Left forelimb (tissue), 1 donor: ENCODE measurements at places on chromosomes 6 and 20.

GRCh38 chr20:11569163-11569562, 348.5 kb upstream of the BTBD3 start:
- no peak for DNase-seq

DNA sequence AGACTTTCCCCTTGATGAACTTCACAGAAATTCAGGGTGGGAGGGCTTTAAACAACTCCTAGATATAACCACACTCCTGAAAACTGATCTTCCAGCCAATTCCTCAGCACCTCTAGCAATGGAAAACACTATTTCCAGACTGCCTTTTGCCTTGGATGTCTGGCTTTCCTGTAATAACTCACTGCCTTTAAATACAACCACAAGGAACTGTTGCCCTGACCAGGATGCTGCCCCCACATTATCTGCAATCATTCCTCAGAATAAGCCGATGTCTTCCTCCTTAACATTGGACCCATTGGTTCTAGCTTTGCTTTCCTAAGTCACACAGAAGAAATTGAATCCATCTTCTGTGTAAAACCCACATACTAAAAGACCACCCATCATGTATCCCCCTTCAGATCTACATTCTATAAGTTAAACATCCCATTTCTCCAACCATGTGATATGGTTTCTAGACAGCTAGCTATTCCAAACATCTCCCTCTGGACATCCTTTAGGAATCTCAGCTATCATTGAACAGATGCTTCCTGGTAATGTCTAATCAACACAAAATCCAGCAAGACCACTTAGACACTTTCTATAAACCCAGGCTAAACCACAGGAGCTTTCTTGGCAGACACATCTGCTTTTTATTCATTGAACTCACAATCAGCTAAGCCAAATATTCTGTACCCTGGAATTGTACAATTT, 95.9 kb upstream of the KCNQ5 start:
- no peak for DNase-seq

DNA sequence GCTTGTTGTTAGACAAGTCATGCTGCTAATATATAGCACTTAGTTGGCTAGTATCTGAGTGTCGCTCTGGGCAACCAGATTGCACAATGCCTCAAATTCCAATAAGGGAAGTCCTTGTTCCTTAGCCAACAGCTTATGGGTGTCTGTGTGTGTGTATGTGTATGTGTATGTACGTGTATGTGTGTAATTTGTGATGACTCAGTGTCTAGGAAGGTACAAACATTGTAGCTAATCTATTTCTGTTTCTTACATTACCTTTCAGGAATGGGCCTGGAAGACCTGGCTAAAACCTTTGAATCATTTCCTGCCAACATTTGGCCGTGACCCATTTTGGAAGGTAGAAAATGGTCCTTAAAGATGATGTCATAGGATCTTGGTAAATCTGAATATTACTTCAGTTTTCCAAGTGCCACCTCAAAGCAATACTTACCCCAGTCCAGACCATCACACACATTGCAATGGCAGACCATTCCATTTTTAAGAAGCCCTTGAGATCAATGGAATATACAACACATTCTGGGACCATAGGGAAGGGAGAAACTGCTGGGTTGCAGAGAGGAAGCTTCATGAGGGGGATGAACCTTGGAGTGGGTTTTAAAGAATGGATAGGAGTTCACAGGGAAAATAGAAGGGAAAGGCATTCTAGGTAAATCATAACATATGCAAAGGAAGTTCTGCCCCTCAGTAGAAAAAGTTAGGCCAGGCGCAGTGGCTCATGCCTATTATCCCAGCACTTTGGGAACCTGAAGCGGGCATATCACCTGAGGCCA, 25.1 kb downstream of the NEDD9 start:
- DNase-seq = no peak

DNA sequence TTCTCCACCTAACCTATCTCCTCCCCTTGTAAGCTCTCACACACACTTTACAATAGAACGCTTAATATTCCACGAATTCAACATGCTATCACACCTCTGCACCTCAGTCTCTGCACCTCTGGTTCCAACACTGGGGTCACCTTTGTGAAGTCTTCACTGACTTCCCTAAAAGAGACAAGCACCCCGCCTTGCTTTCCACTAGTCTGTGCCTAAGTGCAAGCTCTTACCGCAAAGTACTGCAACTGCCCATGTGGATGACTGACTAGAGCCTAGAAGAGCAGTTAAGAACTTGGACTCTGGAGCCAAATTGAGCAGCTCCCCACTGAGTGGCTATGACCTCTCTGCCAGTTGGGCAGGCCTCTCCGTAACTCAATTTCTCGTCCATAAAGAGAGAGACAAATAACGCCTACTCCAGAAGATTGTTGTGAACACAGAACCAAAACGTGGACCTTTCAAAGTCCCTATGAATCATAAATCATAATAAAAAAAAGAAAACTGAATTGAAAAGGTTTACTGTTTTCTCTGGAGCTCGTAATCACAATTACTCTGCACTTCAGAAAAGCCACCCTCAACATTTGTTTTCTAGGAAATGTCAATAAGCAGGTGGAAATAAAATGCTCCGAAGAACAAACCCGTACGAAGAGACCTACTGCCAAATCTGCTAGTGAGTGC, 1.2 kb downstream of the IFNGR1 start:
- no peak for DNase-seq

- DNase-seq = no peak
Observed at GRCh38 chr6:6333501-6333900, 13.0 kb upstream of the F13A1 start.

GRCh38 chr20:41174782-41175181, 37.4 kb downstream of the PLCG1 start:
- DNase-seq = no peak

GRCh38 chr6:109705258-109705657, 14.2 kb downstream of the FIG4 start:
- DNase-seq = peak; percentile 77

DNA sequence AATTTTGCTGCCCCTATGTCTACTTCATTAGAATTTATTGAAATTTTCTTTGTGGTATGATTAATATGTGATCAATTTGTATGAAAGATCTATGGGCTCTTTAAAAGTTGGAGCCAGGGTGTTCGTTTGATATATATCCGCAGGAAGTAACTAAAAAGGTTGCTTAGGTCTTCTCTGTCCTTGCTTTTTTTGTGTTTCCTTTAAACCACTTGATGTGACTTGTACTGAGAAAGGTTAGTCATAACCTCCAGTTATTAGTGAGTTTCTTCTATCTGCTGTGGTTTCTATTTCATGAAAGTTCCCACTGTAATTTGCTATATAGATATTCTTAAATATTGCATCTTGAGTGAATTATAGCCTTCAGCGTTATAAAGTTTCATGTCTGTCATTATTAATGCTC, 585.3 kb upstream of the ARID1B start:
- no peak for DNase-seq

DNA sequence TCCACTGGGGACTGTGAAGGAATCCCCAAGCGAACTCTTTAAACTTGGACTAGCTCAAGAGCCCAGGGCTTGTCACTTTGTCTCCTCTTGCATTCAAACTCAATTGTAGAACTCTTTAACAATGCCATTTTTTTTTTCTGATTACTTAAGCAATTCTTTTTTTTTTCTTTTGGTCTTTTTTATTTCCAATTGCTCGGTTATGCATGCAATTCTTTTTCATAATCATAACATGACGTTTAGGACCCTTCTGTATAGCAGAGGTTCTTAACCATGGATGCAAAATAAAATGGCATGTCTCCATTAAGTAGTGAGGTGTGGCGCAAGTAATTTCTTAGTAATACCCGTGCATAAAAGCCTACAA, 466 bp upstream of the BFSP1 start:
- DNase-seq = no peak

GRCh38 chr6:52641826-52642225, 29.1 kb upstream of the TMEM14A start:
- DNase-seq = no peak

DNA sequence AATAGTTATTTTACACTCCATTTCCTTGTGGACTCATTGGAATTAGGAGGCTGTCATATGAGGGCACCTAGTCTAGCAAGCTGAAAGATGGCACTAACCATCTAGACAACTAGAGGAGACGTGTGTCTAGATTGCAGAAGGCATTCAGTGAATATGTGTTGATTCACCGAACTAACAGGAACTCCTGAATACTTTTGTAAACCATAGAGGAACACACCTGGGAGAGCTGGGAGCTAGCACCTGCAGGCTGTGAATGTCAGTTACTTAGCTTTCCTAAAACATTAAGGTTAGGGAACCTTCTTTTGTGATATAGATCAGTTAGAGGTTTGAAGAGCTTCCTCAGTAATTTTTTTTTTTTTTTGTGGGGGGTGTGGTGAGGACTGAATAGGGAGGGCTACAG, 7.7 kb downstream of the OPN5 start:
- no peak for DNase-seq

DNA sequence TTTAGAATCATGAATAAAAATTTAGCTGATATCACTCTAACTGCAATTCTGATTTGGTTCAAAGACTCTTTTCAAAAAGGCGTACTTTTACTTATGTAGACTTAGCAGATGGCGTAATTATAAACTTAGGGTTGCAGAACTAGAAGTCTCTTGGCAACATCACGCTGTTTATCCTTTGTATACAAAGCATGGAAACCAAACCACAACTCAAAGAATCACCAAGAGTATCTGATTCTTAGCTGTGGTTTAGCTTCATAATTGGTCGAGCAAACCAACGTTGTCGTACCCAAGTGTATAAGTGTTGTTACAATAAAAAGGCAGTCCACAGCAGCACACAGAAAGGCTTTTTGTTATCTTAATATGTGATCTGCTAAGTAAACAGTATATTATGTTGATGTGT, 18.2 kb downstream of the STMND1 start:
- no peak for DNase-seq

GRCh38 chr6:125759184-125759902, 9.9 kb downstream of the HEY2 start:
- DNase-seq = no peak

DNA sequence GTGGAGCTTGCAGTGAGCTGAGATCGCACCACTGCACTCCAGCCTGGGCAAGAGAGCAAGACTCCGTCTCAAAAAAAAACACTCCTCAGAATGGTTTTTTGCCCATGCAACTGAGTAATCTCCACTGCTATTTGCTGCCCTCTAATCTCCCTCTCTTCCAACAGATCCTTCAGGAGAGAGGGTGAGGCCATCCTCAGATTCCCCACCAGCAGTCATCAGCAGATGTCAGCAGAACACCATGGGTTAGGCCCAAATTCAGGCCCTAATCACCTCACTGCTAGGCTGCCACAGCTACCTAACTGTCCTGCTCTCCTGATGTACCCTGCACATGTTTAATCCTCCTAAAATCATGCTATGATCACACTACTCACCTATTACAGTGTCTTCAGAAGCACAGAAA, 63.2 kb upstream of the BEND6 start:
- DNase-seq = no peak

DNA sequence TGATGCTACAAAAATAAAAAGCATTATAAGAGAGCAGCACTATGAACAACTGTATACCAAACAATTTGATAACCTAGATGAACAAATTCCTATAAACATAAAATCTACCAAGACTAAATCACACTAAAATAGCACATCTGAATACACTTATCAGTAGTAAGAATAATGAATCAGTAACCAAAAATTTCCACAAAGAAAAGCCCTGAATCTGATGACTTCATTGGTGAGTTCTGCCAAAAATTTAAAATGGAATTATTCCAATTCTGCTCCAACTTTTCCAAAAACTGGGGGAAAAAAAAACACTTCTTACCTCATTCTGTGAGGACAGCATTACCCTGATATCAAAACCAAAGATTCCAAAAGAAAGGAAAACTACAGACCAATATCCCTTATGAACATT, 206.2 kb downstream of the WDR27 start:
- no peak for DNase-seq
